Mucosa of gallbladder (tissue), 1 donor: ENCODE measurements at places on chromosomes 2 and 18. TPM values are rescaled to one million over a fixed set of nuclear protein-coding genes. Genes with fewer than 3 reads are reported as not detected.
A peak's percentile ranks its signal among the peaks of the same experiment; 100 is the strongest.

DNA sequence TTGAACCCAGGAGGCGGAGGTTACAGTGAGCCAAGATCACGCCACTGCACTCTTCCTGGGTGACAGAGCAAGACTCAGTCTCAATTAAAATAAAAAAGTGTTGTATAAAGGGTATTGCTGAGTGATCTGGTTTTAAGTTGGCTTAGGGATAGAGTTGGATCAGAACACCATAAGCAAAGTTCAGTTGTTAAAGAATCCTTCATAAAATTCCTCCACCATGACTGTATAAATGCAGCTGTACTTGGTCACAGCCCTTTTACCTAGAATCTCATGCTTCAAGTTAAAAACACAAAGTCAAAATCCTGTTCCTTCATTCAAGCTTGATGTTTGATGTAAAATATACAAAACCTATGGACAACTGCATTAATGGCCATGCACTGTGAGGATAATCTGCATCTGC, 33.4 kb upstream of the PNO1 start:
- no peak for DNase-seq

- DNase-seq = no peak
Observed at GRCh38 chr2:227415538-227416424, 28.0 kb upstream of the SCYGR1 start.

DNA sequence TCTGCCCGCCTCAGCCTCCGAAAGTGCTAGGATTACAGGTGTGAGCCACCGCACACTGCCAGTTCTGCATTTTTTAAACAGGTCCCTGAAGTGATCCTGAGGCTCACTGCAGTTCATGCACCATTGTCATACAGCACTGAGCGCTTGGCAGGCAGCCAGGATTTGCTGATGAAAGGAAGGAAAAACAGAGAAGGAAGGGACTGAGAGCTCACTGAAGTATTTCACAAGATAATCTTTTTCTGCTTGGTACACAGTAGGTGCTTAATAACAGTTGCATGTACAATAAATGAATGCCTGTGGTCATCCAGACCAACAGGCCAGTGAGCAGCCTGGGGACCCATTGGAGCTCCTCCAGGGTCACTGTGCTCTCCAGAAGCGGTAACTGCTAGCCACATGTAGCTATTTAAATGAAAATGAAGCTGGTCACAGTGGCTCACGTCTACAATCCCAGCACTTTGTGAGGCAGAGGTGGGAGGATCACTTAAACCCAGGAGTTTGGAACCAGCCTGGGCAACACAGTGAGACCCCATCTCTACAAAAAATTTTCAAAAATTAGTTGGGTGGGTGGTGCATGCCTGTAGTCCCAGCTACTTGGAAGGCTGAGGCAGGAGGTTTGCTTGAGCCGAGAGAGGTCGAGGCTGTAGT, 33.1 kb upstream of the SMAD7 start:
- DNase-seq = peak; percentile 32

DNA sequence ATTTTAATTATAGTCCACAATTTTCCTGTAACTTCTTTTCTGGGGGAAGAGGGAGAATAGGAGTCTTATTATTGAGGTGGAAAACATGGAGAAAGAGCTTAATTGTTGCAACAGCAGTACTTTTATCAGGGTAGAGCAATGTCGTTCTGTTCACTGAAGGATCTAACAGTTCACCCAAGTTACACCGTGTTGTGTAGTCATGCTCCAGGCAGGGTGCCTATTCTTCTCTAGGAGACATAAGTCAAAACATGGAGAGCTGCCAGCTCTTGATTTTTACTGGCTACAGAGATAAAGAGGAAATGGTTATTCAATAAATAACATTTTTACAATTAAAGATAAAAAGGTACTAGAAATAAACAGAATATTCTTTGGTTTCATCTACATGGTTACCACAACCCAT, 594.3 kb upstream of the NETO1 start:
- peak; percentile 46 for DNase-seq

GRCh38 chr18:10928772-10929373, 220.5 kb downstream of the PIEZO2 start:
- DNase-seq = no peak

The PNO1 gene
- 8.0 TPM for total RNA-seq

The EFR3B gene
- total RNA-seq = 1.8 TPM

The RAB17 gene
- 64.8 TPM for total RNA-seq

The OXER1 gene
- 3.7 TPM for total RNA-seq

The LRRTM1 gene
- 1.2 TPM for total RNA-seq

The HOXD4 gene
- 1.0 TPM for total RNA-seq

The POMC gene
- 6.8 TPM for total RNA-seq

The LRATD1 gene
- 33.4 TPM for total RNA-seq

The DLX2 gene
- total RNA-seq = 0.14 TPM
